ENCODE measurements at places on chromosomes 7 and 10.

DNA sequence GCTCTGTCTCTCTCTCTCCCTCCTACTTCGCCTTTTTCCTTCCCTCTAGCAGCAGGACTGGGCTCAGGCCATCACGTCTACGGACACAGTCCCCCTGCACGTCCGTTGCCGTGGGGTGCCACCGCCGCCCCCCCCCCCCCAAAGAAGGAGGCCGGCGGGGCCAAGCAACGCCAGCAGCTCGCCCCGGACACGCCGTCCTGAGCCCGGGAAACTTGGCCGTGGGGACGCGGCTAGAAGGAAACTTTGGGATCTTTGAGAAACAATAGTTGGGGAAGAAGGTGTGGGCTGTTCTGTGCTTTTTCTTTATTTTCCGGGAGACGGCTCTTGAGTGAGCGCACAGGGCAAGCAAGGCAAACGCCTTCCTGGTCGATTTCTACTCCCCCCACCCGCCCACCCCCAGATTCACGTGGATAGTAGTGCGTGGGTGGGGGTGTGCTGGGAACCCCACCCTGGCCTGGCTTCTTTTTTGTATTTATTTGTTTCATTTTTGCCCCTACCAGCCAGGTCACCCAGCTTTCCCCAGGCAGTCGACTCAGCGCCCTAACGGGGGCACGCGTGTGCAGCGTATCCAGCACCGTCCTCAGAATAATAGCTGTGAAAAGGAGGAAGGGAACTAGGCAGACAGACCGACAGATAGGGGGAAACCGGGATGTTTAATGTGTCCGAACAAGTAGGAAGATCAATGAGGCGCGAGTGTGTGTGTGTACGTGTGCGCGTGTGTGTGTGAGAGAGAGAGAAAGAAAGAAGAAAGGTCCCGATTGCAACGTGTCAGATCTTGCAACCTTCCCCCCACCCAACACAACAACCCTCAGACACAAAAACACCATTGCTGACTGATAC, 1.4 kb downstream of the MXI1 start:
- peak; percentile 62 for DNase-seq

DNA sequence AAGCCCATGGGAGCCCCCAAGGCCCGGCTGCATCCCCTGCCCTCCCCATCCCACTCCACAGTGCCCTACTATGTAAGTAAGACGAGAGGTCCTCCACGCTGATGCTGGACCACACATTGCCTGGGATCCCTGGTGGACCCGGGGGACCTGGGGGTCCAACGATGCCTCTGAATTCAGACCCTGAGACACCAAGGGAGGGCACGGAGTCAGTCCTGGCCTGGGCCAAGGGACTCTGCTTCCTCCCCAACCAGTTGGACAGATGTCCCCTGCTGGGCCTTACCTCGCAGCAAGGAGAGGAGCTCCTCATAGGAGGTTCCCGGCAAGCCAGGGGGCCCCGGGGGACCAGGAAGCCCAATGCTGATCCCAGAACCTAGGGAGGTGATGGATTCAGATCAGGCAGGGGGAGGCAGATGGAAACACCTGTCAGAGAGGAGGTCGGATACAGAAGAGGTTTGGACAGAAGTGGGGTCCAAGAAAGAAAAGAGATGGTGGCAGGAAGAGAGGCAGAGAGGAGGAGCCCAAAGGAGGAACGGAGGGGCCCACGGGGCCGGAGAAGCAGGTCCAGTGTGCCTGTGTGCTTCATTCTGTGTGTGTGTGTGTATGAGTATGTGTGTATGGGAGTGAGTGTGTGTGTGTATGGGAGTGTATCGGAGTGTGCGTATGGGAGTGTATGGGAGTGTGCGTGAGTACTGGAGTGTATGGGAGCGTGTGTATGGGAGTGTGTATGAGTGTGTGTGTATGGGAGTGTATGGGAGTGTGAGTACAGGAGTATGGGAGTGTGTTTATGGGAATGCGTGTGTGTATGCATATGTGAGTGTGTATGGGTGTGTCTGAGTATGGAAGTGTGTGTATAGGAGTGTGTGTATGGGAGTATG, 50.2 kb downstream of the COL17A1 start:
- DNase-seq: no peak

GRCh38 chr10:2342206-2342605, 604.9 kb upstream of the ADARB2 start:
- DNase-seq: no peak

- DNase-seq: no peak
Observed at GRCh38 chr10:59586407-59586891, 123.2 kb downstream of the SLC16A9 start.

- DNase-seq: no peak
Observed at GRCh38 chr7:14626076-14626475, 276.5 kb downstream of the DGKB start.

DNA sequence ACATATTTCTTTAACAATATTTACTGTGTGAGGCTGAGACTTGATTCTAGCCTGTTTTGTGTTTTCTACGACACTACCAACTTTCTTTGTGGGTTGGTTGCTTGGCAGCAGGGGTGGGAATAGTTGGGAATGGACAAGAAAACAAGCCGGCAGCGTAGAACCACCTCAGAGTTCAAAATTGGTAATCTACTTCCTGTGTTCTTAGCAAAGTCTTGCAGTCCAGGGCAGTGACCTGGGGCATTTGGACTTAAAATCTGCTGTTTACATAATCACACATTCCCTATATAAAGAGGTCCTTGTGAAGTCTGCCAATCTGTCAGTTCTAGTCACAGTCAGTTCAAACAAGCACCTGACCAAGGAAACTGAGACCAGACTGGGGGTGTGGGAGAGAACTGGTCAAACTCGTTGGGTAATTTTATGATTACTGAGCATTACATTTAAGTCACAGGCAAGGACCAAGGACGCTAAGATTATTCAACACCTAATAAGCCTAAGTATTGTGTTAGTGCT, 167.9 kb downstream of the CPEB3 start:
- no peak for DNase-seq

GRCh38 chr7:120806669-120807068, 51.3 kb downstream of the TSPAN12 start:
- peak; percentile 71 for DNase-seq

- no peak for DNase-seq
Observed at GRCh38 chr10:6586501-6586900, 6.4 kb upstream of the PRKCQ start.

- no peak for DNase-seq
Observed at GRCh38 chr7:139567647-139568345, 44.3 kb downstream of the CLEC2L start.

DNA sequence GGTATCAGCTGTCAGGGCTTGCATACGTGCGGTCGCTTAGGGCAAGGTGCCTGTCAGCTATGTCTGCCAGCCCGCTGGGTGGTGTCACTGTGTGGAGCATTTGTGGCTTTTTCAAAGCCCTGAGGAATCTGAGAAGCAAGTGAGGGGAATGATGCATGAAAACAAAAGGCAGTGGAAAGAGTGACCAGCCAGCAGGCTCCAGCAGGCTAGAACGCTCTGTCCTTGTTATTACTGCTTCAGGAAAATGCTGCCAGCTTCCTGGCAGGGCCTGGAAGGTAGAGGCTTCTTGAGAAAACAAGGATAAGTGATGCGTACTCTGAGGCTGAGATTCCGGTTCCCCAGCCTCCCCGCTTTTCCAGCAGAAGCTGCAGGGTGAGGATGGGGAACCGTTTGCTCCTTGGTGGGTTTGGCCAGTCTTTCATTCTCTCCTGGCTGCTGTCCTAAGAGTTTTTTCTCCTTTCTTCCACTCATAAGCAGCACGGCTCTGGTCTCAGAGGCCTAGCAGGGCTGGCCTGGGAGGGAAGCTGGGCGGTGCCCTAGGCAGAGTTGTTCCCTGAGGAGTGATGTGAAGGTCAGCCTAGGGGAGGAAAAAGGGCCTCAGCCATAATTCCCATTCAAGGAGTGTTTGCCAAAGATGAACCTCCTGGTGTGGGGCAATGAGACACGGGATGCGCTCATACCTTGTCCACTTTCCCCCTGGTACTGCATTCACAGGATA, 42.8 kb upstream of the MKLN1 start:
- DNase-seq: peak; percentile 24

GRCh38 chr10:114487815-114488536, 83.7 kb upstream of the AFAP1L2 start:
- DNase-seq: peak; percentile 4

DNA sequence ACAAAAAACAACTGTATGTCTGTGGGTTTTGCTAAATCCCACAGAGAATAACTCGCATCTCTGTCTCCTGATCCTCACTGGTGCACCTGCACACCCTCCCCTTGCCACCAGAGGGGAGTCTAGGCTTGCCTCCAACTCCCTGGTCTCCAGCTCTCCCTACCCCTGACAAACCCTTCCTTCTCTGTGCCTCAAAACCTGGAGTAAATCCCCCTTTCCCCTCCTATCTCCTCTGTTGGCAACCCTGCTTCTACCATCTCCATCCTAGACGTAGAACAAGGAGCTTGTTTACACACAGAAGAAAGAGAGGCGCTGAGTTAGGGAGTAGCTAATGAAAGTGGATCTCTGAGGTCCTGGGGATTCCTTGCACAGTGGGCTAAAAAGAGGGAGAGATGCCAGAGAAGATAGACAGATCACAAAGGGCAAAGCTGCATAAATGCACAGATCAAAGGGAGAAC, 6.0 kb downstream of the MBLAC1 start:
- DNase-seq: peak; percentile 56
